ENCODE measurements at places on chromosomes 5 and 9.

DNA sequence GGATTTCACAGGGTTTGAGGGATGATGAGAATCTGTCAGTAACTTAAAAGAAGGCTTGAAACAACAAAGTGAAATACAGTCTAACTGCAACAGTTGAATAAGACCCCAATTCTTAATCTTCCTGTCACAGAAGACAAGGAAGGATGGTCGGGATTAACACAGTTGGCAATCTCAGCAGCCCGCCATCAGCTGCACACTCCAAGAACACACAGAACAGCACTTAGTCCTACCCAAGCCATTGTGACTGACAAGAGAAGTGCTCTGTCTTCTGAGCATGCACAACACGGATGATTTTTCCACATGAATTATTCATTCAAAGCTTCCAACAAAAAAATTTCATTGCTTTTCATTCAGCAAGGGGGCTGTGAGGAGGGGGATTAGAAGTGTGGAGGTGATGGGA lies 576.1 kb downstream of the TLE4 start:
- DNase-seq, result no peak

DNA sequence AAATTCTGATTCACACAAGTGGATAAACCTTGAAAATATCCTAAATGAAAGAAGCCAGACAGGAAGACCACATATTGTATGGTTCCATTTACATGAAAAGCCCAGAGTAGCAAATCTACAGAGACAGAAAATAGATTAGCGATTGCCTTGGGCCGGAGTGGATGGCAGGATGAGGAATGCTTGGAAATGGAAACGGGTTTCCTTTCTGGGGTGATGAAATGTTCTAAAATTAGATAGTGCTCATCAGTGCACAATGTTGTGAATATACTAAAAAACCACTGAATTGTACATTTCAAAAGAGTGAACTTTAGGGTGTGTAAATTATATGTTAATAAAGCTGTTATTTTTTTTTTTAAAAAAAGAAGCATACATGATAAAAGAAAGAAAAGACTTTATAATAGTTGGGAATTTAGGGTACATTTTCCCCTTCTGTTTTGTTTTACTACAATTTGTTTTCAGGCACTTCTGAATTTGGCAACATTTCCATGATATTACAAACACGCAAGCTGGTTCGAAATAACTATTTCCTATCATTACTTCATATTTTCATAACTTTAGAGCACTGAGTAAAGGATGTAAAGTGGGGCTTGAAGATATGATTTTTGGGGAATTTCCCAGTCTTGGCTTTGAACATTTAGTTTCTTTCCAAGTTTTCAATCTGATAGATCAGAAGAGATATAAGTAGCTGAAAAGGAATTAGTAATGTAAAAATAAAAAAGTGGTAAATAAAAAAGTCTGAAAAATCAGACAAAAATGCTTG lies 23.9 kb downstream of the SLC35A4 start:
- no peak for DNase-seq

DNA sequence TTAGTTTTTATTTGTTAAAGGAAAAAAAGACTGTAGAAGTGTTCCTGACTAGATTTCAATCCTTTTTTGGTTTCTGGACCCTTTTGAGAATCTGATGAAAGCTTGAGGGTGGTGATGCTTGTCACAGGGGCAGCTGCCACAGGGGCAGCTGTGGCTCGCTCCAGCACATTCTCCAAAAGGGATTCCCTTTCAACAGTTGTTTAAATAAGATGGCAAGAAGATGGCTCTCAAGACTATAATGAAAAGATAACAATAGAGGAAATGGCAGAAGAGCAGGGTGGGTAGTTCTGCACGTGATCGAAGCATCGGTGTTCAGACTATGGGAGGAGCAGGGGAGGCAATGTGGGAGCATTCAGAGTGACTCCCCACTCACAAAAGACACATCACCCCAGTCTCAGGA lies 46.5 kb upstream of the TNFAIP8 start:
- no peak for DNase-seq

- no peak for DNase-seq
Observed at GRCh38 chr9:115404311-115404710, 286.4 kb upstream of the TNC start.

GRCh38 chr5:12237837-12238575 lies 333.8 kb upstream of the CTNND2 start:
- no peak for DNase-seq

GRCh38 chr5:151496041-151496484 lies 48.7 kb downstream of the SLC36A1 start:
- DNase-seq, result no peak

DNA sequence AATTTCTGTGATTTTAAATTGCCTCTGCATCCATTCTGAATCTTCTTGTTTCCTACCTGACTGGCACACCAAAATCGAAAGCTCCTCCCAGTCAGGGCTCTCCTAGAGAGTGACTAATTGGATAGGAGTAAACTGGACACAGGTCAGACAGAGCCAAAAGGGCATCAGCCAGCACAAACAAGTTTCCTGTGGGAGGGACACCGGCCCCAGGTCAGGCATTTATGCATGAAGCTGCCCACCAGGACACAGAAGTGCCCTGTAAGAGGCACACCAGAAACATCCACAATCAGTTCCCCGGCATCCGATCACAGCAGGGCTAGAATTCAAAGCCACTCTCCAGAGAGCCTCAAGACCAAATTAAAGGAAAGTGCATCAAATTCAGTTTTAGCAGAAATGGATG lies 78.4 kb downstream of the SFXN1 start:
- DNase-seq, result no peak

DNA sequence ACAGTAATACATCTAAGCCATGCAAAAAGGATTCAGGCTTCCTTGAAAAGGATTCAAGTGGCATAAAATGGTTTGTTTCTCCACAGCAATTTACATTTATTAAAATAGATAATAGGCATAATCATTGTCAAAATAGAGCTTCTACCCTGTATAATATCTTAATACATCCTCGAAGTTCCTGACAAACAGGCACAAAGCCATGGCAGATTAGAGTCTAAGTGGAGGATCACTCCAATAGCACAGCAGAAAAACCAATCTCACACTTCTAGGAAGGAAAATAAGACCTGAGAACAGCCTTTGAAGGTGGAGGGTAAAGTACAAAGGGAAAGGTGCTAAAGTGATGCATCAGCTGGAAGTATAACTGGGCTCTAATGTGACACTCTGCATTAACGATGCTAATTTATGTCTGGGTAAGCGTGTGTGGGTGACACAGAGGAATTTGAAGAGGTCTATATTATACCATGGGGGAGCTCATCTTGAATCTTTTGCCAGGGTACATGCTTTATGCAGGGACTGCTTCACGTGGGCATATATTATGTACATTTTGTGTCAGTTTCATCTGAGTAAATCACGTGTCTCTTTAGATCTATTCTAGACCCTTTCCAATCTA lies 28.8 kb downstream of the PPP2R2B start:
- DNase-seq, result no peak

DNA sequence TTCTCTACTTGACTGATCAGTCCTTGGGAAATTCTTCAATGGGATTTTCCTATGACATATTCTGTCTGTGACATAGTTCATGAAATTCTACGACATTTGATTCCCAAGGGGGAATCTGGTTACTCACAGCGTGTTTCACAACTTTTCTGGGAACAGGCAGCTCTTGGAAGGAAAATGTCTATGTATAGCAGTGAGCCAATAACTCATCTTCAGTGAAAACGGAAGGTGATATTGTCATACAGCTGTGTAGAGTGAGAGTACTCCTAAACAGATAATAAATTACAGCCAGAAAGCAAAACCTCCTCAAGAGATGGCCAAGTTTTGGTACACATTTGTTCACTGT lies 91.4 kb downstream of the C9orf152 start:
- no peak for DNase-seq

DNA sequence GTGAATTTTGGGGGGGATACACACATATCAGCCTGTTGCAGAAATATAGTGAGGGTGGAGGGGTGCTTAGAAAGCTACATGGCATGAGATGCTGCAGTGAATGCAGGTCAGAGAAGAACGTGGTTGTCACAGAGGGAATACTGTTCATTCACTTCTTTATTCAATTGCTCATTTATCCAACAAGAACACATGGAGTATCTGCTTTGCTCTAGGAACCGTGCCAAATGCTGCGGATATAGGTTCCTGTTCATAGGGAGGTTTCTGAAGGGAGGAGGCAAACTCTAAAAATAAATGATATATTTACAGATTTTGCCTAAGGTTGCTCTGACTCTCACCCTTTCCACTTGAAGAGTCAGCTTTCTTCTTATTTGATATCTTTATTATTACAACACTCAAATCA lies 444.3 kb upstream of the CLINT1 start:
- no peak for DNase-seq

Data from activated CD4-positive, CD25-positive, alpha-beta regulatory T cell treated with anti-CD3 and anti-CD28 coated beads, Interleukin-2, amount 50 U/mL, for 16 hours (primary cell).